ENCODE measurements at places on chromosomes 7 and 10. TPM values are rescaled to one million over a fixed set of nuclear protein-coding genes. Genes with fewer than 3 reads are reported as not detected.

DNA sequence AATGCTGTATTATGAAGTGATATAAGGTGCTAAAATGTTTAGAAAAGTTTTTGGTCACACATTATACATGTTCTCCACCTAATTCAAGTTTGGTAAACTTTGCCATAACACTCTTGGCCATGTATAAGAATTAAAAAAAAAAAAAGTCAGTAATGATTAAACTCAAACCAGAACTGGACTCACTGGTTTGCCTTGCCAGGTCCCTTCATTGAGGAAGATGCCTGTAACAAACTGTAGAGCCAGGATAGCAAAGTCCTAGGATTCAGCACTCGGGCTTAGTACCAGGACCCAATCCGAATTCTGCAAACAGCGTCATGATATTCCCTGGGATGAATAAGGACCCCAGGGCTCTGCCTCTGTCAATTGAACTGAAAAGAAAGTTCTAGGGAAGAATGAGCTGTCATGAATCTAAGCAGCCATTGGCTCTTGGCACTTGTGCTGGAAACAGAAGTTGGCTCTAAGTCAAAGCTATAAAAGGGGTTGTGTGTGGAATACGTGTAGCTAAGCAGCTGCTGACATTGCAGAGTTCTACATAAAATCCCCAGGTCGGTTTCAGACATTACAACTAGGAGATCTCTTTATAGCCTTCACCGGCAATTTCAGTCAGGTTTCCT is 216.9 kb downstream of the C7orf25 start:
- no peak for DNase-seq

DNA sequence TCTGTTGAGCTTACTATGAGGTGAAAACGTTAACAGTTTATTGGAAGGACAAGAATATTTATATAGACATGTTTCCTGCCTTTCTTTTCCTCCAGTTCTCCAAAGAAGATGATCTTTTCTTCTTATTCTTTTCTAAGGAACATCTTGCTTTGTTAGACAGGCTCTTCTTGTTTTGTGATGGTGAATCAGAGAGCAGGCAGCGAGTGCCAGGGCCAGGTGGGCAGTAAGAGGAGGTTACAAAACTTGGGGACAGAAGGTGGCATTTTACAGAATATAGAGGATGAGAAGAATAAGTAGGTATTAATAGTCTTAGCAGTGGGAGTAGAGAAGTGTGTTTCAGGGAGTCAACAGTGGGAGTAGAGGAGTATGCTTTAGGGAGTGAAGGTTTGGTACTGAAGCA is 223.6 kb downstream of the ARL4A start:
- no peak for DNase-seq

Gene IFIT1
- polyA plus RNA-seq, result 20.7 TPM

GRCh38 chr7:51850126-51850525 is 533.5 kb upstream of the COBL start:
- DNase-seq, result no peak

Gene FOXI2
- polyA plus RNA-seq, result 1.0 TPM

Gene NEURL1
- polyA plus RNA-seq, result 1.8 TPM

Gene VWC2
- polyA plus RNA-seq, result 0.89 TPM

DNA sequence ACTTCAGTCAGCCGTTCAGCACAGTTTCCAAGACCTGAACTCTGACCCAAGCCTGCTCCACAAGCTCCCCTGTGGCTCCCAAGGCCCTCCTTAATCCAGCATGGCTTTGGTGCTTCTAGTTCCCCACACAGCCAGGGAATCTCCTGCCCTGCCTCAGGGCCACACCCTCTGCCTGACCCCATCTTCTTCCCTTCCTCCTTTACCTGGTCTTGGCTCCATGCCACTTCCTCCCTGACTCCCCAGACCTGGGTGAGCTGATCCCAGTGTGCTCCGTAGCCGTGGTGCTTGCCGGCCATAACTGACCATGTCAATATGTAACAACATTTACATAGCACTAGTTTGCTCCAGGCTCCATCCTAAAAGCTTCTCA is 20.0 kb downstream of the TMEM273 start:
- no peak for DNase-seq

Gene PDAP1
- polyA plus RNA-seq, result 161 TPM

Gene CLCN1
- 0.17 TPM for polyA plus RNA-seq

DNA sequence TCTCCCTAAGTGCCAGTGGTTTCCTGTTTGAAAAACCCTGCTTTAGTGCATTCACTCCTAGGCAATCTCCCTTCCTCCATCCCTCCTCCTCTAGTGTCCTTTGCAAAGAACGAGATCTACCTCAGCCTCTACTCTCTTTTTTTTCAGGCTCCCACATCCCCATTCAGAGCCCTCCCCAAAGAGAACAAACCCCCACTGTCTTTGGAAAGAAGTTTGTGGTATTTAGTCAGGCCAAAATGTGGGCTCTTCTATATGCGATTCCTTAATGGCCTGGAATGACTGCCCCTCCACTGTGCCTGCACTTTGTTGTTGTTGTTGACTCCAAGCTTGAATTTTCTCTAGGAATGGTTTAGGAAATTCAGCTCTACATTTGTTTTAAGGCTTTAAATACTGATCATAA is 36.3 kb downstream of the PALS2 start:
- DNase-seq, result no peak

GRCh38 chr10:77377678-77378352 is 259.8 kb downstream of the KCNMA1 start:
- no peak for DNase-seq

- DNase-seq, result no peak
Observed at GRCh38 chr7:87083865-87084519, 24.5 kb upstream of the ELAPOR2 start.

DNA sequence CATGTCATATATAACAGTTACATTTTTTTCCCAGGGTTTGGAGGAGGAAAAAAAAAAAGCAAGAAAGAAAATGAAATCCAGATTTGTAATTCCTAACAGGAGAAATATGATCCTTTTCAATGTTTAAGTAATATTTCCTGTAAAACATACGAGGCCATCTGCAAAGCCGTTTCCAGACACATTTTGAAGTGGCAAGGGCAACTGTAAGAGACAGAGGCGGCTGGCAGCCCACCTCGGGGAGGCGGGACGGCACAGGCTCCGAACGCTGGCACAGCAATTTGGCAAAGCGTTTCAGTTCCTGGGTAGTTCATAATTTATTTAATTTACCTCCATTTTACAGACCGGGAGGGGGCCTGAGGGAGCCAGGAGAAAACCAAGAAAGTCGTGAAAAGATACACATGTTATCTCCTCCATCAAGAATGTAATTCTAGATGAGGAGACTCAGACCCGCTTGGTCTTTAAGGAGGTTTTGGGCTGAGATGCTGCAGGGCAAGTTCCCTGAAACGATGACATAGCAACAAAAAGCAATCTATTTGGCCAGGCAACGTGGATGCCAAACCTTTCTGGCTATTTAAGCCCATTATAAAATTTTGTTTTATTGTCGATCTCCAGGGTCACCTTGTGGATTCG is 448.5 kb upstream of the MKI67 start:
- no peak for DNase-seq

DNA sequence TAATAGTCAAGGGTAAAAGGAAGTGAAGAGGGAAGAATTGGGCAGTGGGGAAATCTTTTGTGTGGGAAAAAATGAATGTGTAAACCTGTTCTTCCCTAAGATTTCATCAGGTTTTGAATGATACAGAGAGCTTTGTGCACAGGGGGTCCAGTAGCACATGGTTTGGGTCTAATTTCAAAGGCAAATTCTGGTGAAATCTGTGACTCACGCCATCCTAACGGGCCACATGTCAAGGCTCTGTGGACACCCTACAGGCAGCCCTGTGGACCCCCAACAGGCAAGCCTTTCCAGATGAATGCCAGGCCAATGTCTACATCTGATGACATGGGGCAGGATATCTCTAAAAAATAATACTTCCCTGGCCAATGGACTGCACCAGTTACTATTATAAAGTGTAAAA is 309.8 kb downstream of the PARD3 start:
- no peak for DNase-seq

DNA sequence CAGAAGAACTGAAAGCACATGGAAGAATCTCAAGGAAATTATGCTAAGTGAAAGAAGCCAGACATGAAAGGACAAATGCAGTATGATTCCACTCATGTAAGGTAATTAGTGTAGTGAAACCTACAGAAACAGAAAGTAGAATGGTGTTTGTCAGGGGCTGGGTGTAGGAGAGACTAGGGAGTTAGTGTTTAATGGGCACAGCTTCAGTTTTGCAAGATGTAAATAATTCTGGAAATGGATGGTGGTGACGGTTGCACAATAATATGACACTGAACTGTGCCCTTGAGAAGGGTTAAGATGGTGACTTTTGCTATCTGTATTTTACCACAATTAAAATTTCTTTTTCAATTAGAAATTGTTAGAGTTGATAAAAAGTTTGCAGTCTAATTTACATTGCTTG is 157.3 kb upstream of the ADCY1 start:
- no peak for DNase-seq

DNA sequence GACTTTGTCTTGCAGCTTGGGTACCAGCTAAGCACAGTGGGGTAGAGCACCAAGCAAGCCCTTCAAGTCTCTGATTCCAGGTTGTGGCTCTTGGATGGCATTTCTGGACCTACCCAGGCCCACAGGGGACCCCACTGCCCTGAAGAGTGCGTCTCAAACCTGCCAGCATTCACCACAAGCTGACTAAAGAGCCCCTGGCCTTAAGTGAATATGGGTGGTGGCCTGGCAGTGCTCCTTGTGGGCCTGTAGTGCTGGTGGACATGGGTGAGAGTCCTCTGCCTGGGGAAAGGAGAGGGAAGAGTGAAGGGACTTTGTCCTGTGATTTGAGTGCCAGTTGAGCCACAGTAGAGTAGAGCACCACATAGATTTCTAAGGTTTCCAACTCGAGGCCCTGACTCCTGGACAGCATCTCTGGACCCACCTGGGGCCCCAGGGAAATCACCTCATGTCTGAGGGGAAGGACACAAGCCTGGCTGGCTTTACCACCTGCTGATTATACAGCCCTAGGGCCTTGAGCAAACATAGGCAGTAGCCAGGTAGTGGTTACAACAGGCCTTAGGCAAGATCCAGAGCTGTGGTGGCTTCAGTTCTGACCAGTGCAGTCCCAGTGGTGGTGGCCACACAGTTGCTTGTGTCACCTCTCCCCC is 23.7 kb downstream of the GSDME start:
- no peak for DNase-seq

- DNase-seq, result no peak
Observed at GRCh38 chr10:97822261-97822687, 27.4 kb upstream of the GOLGA7B start.

DNA sequence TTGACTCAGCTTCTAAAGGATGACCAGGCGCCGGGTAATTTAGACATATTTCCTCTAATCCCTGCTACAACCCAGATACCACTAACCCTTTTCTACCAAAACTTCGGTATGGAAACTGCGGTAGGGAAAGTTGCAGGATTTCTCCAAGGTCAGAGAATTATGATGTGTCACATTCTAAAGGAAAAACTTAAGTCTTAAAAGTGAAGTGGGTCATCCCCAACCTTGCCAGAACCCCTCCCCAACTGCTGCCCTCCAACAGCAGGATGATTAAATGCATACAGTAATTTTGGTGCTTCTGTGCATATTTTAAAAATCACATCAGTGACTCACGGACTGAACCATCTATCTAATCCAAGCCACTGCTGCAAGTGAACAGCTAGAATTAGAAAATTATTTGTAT is 52.7 kb downstream of the GRB10 start:
- DNase-seq, result no peak

Gene CALML3
- not detected for polyA plus RNA-seq

DNA sequence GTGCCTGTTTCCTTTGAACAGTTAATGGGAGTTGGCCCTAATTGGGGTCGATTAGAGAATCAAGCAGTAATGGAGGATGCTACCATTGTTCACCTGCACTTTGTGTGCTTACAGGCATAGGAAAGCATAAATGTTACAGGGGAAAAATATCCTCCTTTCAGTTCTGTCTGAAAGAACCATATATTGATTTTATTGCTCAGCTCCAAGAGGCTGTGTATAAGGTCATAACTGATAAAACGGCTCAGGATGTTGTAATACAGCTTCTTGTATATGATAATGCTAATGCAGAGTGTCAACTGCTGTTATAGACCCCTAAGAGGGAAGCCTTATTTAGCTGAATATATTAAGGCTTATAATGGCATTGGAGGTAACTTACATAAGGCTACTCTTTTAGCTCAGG is 32.9 kb upstream of the AKR1C2 start:
- DNase-seq, result no peak

Gene UNCX
- polyA plus RNA-seq, result 10.7 TPM

Gene TASOR2
- 37.6 TPM for polyA plus RNA-seq

Gene NDUFA5
- polyA plus RNA-seq, result 181 TPM

Gene TCAF2
- 2.9 TPM for polyA plus RNA-seq

GRCh38 chr7:66356277-66356721 is 151.2 kb downstream of the TPST1 start:
- DNase-seq, result no peak

DNA sequence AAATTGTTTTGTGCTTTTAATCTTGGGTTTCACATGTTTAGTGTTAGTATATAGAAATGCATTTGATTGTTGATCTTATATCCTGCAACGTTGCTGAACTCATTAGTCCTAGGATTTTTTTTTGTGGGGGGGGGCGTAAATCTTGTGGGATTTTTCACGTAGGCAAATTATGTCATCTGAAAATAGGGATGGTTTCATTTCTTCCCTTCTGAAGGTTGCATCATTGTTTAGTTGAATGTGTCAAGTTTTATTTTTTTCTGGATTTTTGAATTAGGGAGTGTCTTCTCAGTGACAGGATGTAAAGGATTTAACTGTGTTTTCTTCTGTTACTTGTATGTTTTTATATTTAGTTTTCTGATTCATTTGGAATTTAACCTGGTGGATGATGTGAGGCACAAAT is 26.7 kb downstream of the MKLN1 start:
- DNase-seq, result no peak

Gene PLEKHS1
- polyA plus RNA-seq, result 0.13 TPM

Measured in left renal cortex interstitium (tissue), 4 donors.